ENCODE measurements at places on chromosomes 16 and 17. TPM values are rescaled to one million over a fixed set of nuclear protein-coding genes. Genes with fewer than 3 reads are reported as not detected.

- DNase-seq: no peak
These were observed 17.3 kb upstream of the AQP8 start for GRCh38 chr16:25199457-25199856.

DNA sequence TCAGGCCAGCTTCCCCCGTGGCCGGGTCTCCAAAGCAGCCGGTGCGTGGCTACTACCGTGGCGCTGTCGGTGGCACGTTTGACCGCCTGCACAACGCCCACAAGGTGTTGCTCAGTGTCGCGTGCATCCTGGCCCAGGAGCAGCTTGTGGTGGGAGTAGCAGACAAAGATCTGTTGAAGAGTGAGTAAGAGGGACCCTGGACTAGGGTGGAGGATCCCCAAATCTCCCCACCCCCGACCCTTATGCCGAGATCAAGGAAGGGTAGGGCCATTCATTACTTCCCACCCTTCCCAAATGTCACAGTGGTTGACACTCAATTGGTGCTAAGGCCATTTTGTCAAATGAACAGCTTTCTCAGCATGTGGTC is 1.2 kb downstream of the COASY start:
- DNase-seq: no peak

GCGR gene
- polyA plus RNA-seq: 0.27 TPM

DNA sequence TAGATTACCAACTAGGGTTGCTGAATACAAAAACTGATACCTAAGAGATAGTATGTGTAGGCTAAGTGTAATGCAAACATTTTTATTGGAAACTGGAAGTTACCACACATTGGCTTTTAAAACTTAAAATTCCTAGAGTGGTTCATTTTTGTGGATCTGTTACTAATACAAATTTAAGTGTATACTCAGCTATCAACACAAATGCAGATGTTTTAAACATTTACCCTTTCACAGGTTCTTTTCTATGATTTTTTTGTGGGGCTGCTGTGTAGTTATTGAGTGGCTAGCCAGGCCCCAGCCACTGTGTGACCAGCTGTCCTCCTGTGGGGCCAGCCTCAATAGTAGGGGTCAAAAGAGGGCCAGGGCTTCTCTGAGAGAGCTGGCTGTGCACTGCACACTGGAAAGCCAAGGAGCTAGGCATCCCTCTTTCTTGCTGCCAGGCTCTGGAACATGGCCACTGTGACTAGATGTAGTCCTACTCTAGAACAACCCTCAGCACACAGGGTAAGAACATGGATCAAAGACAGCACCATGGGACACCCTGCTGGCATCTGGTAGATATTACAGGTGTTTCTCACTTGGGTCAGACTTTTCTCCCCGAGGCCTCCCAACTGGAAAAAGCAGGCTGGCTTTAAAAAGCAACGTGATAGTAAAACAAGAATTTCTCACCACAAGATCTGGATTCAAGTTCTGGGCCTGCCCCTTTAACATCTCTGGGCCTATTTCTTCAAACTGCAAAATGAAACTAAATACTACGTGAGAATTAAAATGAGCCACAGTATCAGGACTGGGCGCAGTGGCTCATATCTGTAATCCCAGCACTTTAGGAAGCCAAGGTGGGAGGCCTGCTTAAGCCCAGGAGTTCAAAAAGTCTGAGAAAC is 7.3 kb upstream of the VEZF1 start:
- peak; percentile 84 for DNase-seq

- peak; percentile 52 for DNase-seq
These were observed at the start of gene GUCY2D for GRCh38 chr17:8001976-8002720. Gene GUCY2D (plus strand): TSS chr17:8002615. CDS start chr17:8003048, 433 bp downstream.

DNA sequence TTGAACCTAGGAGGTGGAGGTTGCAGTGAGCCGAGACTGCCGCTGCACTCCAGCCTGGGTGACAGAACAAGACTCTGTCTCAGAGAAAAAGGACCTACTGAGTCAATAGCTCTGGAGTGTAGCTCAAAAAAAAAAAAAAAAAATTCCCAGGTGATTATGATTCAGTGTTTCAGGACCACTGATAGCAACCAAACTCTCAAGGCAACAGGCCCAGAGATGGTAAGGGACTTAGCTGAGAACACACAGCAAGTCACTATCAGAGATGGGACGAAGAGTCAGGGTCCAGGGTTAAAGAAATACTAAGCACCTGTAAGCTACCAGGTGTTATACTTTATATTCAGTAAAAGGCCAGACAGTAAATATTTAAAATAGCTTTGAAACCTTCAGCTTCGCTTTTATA is 335.3 kb downstream of the XYLT1 start:
- DNase-seq: no peak

NLGN2 gene
- 0.22 TPM for polyA plus RNA-seq

GRCh38 chr16:71205482-71206131 is 24.9 kb downstream of the HYDIN start:
- no peak for DNase-seq

RAP1GAP2 gene
- 24.6 TPM for polyA plus RNA-seq

DNA sequence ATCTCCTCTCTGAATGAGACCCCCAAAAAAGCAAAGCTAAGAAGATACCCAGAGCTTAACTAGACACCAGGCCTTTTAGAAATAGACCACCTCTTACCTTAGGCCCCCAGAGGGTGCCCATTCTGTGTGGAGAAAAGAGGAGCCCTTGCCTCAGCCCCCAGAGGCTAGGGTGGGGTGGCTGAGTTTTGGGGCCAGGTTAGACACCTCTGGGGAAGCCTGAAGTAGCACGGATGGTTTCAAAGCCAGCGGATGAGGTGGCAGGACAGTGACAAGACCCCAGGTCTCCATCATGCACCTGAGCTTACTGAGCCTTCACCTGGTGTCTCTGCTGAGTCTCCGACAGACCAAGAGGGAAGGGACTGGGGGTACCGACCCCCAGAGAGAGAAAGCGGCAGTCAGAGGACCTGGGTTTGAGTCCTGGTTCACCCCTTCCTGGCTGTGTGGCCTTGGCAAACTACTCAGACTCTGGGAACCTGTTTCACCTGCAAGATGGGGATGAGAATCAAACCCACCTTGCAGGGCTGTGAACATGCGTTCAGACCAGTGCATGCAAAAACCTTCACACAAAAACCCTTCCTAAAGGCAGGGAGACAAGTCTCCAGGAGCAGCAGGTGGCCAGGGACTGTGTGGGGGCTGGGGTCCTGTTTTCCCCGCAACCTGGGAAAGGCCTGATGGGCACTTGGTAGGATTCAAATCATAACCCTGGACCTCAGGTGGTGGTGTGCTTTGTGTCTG is 7.7 kb downstream of the SCGB1C2 start:
- DNase-seq: no peak

FA2H gene
- polyA plus RNA-seq: 12.7 TPM

DNA sequence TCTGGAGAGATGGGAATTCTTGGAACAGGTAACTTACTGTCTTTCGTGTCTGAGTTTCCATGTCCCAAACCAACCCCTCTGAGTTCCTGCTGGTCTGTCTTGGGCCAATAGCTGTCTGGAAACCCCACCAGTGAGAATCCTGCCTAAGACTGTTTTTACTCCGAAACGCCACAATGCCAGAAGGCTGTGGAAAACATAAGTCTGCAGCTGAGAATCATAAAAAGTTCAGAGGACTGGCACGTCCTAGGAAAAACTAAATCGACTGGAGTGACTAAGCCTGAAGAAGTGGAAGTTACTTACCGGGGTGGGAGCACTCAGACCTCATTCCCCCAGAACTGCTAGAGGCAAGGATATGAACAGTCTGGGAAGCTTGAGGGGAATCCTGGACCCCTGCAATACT is 13.3 kb downstream of the LRRC75A start:
- no peak for DNase-seq

DNA sequence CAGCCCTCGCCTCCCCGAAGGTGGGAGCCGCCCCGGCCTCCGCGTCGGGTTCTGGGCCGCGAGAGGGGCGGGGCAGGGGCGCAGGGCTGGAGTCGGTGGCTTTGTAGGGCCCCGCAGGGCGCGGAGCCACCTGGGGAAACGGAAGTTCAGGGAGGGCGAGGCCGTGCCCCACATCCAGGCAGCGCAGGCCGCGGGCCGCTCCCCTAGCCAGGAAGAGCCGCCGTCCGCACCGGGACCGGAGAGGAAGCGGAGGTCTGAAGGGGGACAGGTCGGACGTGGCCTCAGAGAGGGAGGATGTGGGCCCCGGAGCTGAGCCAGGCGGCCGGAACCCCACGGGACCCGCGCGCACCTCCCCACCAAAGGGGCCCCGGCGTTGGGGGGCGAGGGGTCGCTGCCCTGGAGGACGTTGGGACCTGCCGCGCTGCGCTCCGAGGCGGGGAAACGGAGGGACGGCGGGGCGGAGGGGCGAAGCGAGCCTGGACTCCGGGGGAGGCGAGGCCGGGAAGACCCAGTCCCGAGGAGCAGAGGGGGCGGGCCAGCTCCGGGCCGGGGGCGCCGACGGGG is 482 bp upstream of the SLC16A3 start:
- DNase-seq: peak; percentile 86

GRCh38 chr16:85625053-85625452 is 11.9 kb downstream of the GSE1 start:
- DNase-seq: peak; percentile 17

DNA sequence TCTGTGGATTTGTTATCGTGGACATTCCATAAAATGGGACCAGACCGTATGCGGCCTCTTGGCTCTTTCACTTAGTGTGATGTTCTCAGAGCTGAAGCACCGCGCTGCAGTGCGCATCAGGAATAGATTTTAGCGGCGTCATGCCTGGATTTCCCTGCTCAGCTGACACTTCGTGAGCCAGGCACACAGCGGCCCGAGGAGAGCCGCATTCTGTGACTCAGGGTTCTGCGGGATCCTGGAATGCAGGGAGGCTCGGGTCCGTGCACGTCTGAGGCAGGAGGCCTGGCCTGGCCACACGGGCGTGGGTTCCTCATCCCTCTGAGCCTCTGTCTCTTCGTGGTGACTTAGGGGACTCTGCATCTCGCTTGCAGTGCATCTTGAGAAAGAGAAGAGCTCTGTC is 13.4 kb downstream of the CBFA2T3 start:
- no peak for DNase-seq

DNA sequence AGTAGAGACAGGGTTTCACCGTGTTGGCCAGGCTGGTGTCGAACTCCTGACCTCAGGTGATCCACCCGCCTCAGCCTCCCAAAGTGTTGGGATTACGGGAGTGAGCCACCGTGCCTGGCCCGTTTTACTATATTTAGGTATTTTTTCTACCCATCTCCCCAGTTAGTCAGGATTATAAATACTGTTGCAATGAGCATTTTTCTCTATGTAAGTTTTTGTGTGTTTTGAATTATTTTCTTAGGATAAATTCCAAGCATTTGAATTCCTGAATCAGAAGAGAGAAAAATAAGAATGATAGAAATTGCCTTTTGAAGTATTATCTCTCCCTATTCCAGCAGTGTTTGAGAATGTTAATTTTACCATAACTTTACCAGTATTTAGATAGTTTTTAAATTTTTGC is 36.6 kb downstream of the KIAA0513 start:
- DNase-seq: no peak
